ENCODE measurements at places on chromosomes 5 and 9.

DNA sequence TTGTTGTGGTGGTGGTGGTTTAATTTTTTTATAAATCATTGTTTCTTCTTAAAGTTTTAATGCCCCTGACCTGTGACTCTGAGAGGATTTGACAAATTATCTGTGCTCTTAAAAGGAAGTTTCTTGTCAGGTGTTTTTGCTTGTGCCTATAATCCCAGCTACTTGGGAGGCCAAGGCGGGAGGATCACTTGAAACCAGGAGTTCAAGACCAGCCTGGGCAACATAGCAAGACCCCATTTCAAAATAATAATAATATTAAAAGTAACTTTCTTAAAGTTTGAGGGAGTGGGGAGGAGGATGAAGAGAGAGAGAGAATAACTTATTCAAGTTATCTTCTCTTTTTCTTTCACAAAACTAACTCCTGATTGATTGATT, 12.2 kb upstream of the ERMP1 start:
- no peak overlapping the region for H3K27ac ChIP-seq
- H3K27me3 ChIP-seq = peaks cover 9% of the 10 kb centered on the region
- H3K4me3 ChIP-seq = no peak overlapping the region
- DNase-seq = no peak

- H3K36me3 ChIP-seq = no peaks in the 10 kb centered on the region
- H3K4me1 ChIP-seq = no peaks in the 10 kb centered on the region
- H3K4me3 ChIP-seq = no peak overlapping the region
- DNase-seq = no peak
These were observed 134.6 kb downstream of the TMC1 start for GRCh38 chr9:72656021-72656420.

- H3K4me3 ChIP-seq = no peak overlapping the region
- H3K4me1 ChIP-seq = no peaks in the 10 kb centered on the region
- no peak overlapping the region for H3K27ac ChIP-seq
- no peak for DNase-seq
- H3K27me3 ChIP-seq = no peaks in the 10 kb centered on the region
These were observed 169.9 kb downstream of the NNT start for GRCh38 chr5:43772764-43773477.

- DNase-seq = no peak
- H3K27me3 ChIP-seq = no peaks in the 10 kb centered on the region
- H3K36me3 ChIP-seq = peaks cover 3% of the 10 kb centered on the region
- H3K27ac ChIP-seq = no peak overlapping the region
These were observed 9.8 kb upstream of the CPEB4 start for GRCh38 chr5:173878224-173878967.

- peaks cover 12% of the 10 kb centered on the region for H3K27me3 ChIP-seq
- H3K4me1 ChIP-seq = peaks cover 31% of the 10 kb centered on the region
- H3K4me3 ChIP-seq = peak within 1 kb of the TSS; percentile 92
- H3K27ac ChIP-seq = peak within 1 kb of the TSS; percentile 94
- DNase-seq = peak; percentile 92
- peaks cover 6% of the 10 kb centered on the region for H3K36me3 ChIP-seq
These were observed at the start of gene RNF130 for GRCh38 chr5:180071531-180072255. RNF130 (minus strand) TSS chr5:180071759; CDS start chr5:180071702, 57 bp downstream.

All from stimulated activated naive B cell treated with anti-CD40 and anti-IgM and Interleukin-4, amounts not matched to agents 10 μg/mL and 1 μg/mL and 100 μg/mL, for 72 hours (primary cell).